ENCODE measurements at places on chromosomes 7 and 10.

DNA sequence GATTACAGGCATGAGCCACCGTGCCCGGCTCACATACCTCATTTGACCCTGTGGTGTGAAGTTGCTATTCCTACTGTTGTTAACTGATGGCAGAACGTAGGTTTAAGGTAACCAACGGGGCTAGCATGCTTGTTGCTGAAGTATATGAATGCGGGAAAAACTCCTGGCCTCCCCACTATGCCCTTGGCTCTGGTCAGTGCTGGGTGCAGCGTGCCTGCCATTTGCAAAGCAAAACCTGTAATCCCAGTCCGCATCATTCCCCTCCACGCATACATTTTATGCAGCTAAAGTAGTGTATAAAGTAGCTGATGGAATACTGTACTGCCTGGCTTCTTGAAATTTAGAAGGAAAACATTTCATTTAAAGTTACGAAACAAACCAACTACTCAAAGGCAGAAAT, 273.3 kb downstream of the SDK1 start:
- DNase-seq, result no peak

DNA sequence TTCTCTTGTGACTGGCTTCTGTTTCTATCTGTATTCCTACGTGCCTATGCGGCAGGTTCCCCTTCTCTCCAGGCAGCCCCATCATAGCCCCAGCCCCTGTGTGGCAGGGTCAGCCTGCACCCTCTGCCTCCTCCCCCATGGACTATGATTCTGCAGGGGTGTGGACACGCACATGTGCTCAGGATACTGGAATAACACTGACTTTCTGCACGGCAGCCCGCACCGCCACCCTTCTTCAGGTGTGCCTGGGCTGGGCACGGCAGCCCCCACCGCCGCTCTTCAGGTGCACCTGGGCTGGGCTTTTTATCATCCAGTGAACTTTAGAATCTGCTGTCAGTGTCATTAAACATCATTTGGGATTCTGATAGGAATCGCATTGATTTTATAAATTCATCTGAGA, 202.6 kb upstream of the PPP2R2D start:
- no peak for DNase-seq

GRCh38 chr10:13062803-13063202, 37.2 kb upstream of the OPTN start:
- DNase-seq, result no peak

GRCh38 chr7:99006739-99007424, 128.6 kb downstream of the TRRAP start:
- no peak for DNase-seq

- DNase-seq, result no peak
Measured at GRCh38 chr10:83222832-83223742, 916.2 kb upstream of the GHITM start.

DNA sequence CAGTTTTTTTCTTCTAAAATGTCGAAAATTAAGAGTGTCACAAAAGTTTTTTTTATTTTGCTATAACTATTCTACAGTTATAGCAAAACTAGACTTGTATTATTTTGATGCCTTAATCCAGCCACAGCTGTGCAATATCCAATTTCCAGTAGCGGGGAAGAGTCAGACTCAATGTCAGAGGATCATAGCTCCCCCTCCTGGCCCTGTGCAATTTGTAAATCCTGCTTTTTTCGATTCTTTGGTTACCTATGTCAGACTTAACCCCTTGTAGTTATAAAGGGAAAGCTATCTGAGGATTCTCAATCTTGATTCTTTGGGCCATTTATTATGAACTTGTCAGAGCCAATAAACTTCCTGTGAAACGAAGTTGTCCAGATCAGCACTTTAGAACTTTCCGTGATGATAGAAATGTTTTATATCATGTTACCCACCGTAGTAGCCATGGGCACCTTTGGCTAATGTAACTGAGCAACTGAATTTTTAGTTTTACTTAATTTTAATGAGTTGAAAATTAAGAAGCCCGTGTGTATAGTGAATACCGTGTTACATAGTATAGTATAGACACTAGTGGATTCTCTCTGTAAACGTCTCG, 87.7 kb upstream of the PRKCQ start:
- peak; percentile 12 for DNase-seq

GRCh38 chr10:73485320-73485719, 10.5 kb downstream of the PPP3CB start:
- no peak for DNase-seq

DNA sequence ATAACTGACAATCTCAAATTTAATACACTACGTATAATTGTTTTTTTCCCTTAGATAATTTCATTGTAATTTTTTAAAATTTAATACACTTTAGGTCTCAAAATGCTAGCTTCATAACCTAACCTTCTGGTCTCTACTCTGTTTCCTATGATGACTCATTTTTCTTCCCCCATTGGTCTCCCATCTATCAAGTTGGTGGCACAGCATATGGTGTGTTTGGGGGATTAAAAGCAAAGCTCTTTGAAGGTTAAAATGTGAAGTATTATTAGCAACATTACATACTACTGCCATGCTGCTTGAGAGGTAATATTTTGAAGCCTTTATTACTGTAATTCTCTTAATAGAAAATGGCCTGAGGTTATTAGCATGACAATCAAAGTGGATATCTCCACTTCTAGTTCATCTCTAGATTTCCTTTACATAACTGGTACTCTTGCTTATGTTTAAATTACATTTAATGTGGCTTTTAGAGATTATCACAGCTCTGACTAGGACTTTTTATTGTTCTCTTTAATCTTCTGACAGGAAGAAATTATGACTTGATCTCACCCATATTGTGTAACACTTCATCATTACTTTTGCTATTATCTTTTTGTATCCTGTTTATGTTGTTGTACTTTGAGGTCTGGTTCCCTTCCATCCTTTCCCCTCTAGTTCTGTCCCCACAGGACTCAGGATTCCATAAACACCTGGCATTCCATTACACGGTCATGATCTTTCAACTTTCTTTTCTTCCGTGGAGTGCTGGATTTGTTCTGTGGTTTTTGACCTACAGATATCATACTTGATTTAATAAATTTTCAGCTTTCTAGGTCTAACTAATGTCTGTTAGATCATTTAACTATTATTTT, 185.1 kb downstream of the SEMA3D start:
- DNase-seq, result no peak

- DNase-seq, result no peak
Measured at GRCh38 chr7:43787771-43788170, 29.3 kb downstream of the BLVRA start.

- DNase-seq, result no peak
Measured at GRCh38 chr7:89618274-89618673, 536.0 kb upstream of the STEAP1 start.

GRCh38 chr7:1124816-1125602, 35.0 kb downstream of the ZFAND2A start:
- DNase-seq, result no peak

DNA sequence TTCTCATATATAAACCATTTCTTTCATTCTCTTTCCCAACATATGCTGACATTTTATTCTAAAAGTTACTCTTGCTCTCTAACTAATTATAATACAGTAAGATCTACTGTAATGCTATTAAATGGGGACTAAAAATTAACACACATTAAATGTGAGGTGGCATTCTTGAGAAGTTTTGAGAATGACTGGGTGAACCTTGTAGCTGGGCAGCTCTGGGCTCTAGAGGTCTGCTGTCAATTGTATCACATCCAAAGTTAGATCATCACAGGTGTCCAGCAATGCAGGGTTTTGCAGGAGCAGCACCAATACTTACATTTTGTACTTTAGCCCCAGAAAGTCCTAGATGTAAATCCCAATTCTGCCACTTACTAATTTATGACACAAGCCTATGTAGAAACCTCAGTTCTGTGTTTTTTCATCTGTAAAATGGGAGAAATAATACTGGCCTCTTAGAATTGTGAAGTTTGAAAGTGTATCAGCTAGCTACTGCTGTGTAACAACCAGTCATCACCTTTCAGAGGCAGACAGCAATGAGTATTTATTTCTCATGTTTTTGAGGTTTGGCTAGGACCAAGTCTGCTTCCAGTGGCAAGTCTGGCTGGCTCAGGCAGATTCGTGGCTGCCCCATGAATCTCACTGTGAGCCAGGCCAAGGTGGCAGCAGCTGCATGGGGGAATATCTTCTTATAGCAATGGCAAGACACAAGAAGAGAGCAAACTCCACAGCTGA, 79.6 kb upstream of the EMX2 start:
- DNase-seq, result no peak

DNA sequence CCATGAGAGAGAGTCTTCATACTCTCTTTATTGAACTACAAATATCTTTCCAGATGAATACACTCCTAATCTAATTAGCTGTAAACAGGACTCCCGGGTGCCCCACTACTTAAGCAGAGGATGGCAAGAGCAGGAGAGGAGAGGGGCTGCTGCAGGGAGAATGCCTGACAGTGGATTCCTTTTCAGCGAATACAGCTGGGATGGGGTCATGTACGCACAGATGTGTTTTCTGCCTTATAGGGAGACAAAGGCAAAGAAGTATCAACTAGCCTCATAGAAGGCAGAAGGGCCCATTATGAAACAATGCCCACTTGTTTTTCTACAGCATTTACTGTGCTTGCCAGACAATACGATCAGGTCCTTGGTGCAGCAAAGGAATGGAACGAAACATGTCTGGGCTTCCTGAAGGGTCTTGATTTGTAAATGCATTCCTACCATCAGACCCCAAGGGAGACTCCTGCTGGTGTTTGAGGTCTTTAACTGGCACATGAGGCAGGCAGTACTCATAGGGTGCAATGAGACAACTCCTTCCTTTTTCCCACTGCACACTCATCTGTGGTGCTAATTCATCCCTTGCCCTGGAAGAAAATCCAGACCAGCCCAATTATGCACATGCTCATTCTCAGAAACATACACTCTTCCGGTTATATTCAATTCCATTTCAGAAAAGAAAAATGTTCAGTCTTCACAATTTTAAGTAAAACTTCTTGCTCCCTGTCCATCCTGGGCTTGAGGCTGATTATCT, 117.1 kb downstream of the AOAH start:
- no peak for DNase-seq

- DNase-seq, result no peak
Measured at GRCh38 chr7:39459636-39460035, 106.6 kb upstream of the YAE1 start.

DNA sequence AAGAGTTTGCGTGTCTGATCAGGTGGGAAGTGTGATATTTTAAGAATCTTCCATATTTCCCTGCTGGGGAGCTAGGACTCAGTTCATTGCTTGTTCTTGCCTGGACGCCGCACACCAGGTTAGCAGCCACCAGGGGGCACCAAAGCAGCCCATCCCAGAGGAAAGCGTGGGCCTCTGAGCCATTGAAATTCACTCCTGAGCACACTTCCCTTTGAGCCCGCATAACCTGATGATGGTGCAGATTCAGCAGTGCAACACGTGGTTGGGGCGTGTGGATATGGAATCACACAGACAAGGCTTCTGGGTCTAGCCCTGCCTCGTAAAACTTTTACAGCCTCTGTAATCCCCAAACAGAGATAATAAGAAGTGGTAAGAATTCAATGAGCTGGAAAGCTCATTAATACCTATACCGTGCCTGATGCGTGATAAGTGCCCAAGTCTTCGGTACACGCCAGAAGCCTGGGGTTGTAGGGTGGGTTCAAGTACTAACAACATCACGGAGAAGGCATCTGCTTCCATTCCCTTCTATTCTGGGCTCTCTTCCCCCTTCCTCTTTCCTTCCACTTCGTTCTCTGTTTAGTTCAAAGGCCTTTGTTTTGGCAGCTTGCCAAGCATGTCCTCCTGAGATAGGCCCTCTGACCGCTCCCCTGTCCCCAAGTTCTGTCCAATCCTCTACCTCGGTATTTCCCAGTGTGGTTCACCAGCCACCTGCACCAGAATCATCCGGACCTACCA, 130.1 kb upstream of the KMT2E start:
- peak; percentile 63 for DNase-seq

DNA sequence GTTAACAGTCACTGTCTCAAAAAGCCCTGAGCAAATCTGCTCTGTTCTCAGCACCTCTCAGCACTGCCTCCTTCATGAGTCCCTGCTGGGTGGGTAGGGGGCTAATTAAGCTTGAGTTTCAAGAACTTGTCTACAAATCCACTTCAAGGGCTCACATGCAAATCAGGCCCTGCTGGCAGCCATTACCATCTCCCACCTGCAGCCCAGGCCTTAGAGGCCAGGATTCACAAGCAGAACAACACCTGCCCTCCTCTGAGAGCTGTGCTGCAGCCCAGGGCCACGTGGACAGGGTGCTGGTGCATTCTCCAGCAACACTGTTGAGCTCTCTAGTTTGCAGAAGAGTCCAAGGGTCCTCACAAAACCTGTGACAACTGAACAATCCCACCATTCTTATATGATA, 119.2 kb downstream of the DPP6 start:
- DNase-seq, result no peak

GRCh38 chr10:48796713-48797245, 112.1 kb downstream of the WDFY4 start:
- DNase-seq, result no peak

GRCh38 chr10:71812016-71812912, 38.8 kb downstream of the PSAP start:
- DNase-seq, result peak; percentile 69

DNA sequence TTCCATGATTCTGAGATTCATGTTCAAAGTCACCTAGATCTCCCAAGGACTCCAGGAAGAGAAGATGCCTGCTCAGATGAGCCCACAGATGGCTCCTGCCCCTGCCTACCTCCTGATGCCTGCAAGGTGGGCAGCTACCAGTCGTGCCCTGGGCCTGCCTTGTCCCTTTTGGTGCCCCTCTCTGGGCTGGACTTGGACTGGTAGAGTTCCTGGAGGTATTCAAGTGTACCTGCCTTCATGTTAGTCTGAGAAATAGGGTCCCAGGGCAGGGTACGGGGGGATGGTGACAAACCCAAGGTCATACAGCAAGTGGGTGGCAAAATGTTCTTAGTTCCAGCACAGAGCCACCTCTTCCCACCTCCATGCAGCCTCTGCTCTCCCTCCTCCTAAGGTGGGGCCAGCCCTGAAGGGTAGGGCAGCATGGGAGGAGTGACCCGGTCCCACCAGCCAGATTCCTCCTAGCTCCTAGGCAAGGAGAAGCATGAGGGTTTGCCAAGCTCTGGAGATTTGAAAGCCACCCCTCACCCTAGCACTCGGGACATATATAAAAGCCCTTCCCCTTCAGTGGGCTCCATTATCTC, 80.8 kb upstream of the UNC5B start:
- DNase-seq, result no peak

DNA sequence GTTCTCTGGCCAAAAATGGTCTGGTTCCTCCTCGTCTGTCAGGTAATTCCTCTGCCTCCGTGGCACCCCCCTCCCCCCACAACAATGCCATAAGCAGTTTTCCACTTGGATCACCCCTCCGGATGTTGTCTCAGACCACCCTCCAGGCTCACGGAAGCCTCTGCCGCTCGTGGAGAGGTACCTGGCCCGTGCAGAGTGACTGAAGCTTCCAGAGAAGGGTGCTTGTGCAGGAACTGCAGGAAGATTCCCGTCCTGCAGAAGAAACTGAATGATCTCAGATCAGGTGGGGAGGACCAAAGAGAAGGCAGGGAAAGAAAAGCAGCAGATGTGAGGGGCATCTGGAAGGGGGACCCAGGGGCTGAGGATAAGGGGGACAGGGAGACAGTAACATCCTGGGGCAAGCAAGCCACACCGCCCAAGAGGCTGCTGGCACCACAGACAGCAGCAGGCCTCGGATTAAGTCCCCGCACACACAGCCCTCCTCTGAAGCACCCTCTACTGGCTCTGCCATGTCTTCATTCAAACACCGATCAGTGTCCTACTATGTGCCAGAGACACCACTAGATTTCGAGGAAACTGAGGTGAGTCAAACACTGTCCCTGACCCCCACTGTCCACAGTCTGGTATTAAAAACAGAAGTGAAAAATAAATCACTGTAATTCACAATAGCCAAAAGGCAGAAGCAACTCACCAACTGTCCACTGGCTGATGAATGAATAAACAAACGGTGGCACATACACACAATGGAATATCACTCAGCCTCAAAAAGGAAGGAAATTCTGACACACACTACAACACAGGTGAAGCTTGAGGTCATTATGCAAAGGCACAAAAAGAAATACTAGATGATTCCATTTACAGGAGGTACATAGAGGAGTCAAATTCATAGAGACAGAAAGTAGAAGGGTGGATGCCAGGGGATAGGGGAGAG, 26.4 kb downstream of the KIAA1549 start:
- DNase-seq, result no peak

Data from immature natural killer cell (primary cell).